IPS-NIHi11 (cell line): ENCODE measurements at places on chromosomes 11 and 22.

DNA sequence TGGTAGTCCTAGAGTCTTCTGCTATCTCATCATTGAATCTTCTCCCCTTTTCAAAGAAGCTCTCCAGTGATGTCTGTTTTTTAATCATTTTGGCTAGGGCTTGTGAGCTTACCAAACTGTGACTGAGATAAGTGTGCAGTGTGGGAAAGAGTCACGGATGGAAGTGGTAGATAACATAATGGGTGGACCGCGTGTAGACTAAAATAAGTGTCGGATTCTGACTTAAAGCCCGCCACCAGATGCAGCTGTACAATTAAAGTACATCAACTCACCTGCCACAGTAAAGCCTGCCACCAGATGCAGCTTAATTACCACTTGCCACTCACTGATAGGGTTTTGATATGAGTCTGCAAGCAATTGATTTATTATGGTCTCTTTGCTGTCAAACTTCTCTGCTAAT lies 581.5 kb downstream of the LRRC4C start:
- no peak for DNase-seq

DNA sequence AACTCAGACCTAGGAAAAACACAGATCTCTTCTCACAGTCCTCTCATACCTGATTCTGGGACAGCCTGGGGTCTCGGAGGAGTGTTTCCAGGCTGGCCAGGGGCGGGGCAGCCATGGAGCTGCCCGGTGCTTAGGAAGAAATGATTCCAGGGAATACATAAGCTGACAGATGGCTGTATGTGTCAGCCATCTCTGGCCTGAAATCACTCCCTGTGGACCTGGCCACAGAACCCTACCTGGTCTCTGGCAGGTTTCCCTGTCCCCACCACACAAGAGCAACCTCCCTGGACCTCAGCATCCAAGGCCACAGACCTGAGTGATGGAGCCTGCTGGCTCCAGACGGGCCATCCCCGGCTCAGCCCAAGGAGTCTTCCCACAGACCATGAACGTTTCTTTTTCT lies 10.0 kb downstream of the GGA1 start:
- DNase-seq = no peak

DNA sequence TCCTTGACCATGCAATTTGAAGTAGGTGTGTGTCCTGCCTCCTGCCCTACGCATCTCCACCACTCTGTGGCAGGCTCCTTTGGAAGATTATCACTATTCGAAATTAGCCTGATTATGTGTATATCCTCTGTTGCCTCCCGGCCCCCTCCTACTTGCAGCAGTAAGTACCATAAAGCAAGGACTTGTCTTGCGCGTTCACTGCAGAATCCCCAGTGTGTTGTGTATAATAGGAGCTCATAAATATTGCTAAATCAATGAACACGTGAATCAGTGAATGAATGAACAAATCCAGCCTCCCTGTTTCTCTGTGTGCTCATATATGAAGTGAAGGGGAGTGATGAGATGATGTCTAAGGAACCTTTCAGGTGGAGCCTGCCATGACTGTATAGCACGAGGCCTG lies 210.7 kb downstream of the DBX1 start:
- no peak for DNase-seq

DNA sequence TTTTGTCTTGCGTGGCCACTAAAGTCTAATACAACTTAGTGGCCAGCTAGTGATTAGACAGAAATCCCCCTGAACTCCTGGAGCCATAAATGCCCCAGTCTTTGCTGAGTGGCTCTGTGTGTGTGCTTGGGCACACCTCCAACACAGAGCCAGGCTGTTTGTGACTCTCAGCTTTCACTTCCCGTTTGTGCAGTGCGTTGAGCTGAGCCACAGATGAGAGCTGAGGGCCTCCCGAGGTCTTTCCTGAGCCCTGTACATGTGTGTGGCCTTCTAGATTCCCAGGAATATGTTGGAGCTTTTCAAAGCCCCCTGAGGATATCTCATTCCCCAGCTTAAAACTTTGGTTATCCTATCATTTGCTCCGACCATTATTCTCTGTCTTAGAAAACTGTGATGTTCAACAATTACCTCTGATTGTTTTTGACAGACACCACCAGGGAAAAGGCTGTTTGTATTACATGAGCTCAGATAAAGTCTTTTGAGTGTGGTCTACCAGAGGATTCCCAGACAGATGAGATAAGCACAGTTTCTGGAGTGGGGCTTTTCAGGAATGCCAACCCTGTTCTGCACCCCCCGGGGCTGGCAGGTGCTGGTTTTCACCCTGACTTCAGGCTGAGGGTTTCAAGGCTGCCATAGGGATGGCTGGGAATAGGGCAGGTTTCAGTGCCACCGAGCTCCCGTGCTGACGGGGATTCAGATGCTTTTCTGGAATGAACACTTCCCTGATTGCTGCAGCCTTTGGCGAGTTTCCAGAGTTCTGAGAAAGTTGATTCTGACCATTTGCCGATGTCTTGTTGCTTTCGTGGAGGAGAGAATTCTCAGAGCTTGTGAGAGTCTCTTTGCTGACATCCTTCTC lies 23.8 kb downstream of the IGHMBP2 start:
- DNase-seq = no peak

GRCh38 chr22:50731811-50732624 lies 6.0 kb upstream of the ACR start:
- DNase-seq = peak; percentile 78

- DNase-seq = no peak
Observed at GRCh38 chr11:45395421-45395820, 109.3 kb upstream of the SYT13 start.

DNA sequence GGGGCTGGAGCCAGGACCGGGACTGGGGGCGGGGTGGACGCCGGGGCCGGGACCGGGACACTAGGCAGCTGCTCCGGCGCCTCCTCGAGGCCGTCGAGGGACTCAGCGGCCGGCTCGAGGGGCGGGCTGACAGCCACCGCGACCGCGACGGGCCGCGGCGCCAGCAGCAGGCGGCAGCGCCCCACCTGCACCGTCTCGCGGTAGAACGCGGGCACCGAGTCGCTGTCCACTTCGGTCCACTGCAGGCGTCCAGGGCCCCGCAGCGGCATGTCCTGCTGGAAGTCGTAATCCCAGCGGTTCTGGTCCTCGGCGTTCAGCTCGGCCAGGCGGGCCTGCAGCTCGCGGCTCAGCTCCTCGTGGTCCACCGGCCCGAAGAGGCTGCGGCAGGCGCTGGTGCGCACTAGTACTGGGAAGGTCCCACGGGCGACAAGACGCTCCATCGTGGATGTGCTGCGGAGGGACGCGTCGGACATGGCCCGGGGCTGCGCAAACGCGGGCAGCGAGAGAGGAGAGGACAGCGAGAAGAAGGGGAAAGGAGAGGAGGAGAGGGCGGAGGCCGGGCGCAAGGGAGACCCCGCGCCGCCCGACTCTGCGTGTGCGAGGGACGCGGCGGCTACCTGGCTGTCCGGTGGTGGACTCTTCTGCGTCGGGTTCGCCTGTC lies 428 bp downstream of the CDKN1C start:
- peak; percentile 75 for DNase-seq

GRCh38 chr22:41746567-41747400 lies 47.5 kb downstream of the MEI1 start:
- DNase-seq = peak; percentile 86

DNA sequence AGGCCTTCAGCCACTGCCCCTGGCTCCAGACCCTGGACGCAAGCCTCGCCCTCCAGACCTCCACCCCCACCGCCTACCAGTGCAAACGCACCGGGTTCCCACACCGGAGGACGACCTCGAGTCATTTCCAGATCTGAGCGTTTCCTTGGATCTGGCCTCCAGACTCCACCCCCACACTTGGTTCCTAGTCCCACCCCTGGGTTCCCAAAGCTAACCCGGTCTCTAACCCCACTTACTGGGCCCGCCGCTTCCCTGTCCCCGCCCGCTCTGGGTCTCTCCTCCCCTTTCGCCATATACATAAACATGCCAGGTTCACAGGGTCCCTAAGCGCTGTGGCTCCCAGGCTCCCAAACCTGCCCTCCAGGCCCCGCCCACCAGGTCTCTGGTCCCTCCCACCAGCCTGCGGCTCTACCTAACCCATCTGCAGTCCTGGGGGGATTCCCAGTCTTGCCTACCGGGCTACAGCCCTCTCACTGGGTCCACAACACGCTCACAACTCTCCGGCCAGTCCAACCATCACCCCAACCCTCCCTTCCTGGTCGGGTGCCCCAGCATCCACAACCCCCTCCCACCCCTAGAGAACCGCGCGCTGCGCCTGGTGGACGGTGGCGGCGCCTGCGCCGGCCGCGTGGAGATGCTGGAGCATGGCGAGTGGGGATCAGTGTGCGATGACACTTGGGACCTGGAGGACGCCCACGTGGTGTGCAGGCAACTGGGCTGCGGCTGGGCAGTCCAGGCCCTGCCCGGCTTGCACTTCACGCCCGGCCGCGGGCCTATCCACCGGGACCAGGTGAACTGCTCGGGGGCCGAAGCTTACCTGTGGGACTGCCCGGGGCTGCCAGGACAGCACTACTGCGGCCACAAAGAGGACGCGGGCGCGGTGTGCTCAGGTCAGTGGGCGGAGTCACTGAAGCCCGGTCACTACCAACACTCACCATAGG lies 36.7 kb downstream of the CD6 start:
- peak; percentile 89 for DNase-seq

- DNase-seq = peak; percentile 87
Observed at GRCh38 chr11:355581-356458, 13.5 kb upstream of the B4GALNT4 start.

- DNase-seq = no peak
Observed at GRCh38 chr11:88266919-88267318, 70.6 kb downstream of the CTSC start.

DNA sequence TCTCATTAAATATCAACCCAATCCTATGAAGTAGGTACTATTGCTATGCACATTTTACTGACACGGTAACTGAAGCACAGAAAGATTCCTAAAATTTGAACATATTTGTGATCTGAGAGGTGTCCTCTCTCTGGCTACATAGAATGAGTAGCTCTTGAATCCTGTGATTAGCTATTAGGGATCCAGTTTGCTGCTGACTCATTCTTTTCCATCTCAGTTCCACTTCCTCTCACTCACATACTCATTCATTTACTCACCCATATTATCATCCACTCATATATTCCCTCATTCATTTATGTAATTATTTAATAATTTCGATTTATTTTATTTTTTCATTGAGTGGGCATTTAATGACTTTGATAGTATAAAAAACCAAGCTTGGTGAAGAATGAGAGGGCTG lies 42.7 kb downstream of the OR5B17 start:
- DNase-seq = no peak

GRCh38 chr22:47419239-47419638 lies 656.8 kb downstream of the TBC1D22A start:
- no peak for DNase-seq

GRCh38 chr22:29780748-29781676 lies 13.8 kb downstream of the UQCR10 start:
- DNase-seq = no peak

DNA sequence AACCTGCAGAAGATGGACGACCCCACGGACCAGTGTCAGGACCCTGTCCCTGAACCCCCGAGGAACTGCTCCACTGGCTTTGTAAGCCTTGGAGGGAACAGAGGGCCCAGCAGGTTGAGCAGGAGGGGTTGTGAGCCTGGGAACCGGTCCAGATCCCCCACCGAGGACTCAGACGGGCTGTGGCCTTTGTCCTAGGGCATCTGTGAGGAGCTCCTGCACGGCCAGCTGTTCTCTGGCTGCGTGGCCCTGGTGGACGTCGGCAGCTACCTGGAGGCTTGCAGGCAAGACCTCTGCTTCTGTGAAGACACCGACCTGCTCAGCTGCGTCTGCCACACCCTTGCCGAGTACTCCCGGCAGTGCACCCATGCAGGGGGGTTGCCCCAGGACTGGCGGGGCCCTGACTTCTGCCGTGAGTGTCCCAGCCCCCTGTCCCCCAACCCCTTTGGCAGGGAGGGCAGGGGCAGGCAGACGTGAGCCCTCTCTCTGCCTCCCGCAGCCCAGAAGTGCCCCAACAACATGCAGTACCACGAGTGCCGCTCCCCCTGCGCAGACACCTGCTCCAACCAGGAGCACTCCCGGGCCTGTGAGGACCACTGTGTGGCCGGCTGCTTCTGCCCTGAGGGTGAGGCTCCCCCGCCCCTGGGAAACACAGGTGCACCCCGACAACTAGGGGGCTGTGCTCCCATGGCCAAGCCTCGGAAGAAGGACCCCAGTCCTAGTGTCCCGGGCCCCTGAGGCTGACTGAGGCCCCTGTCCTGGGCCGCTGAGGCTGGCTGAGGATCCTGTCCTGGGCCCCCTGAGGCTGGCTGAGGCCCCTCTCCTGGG lies 6.4 kb downstream of the MUC5AC start:
- peak; percentile 38 for DNase-seq

GRCh38 chr22:28139961-28140360 lies 220.9 kb upstream of the PITPNB start:
- DNase-seq = no peak

DNA sequence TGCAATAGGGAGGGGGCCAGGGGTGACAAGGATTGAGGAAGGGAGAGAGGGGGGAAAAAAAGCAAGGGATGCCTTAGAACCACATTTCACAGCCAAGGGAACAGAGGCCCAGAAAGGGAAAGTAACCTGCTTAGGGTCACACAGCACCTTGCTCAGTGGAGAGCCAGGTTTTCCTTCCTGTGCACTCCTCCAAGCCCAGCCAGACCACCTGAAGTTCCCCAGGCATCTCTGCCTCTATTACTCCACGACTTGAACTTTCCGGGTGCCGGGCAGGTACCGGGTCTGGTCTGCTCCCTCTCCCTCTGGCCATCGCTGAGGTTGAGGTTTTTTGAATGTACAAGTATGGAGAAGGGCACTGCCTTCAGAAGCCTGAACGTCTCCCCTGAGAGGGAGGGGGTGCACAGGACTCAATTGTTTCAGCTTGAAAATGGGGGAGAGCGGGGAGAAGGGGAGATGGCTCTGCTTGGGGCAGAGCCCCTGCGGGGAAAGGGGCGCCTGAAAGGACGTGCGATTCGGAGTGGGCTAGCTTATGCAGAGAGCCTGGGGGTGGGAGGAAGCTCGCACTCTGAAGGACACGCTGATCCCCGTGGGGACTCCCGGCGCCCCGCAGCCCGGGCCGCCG lies 516 bp upstream of the SERPINH1 start:
- no peak for DNase-seq

GRCh38 chr11:126488591-126489370 lies 133.3 kb downstream of the ST3GAL4 start:
- no peak for DNase-seq

GRCh38 chr11:10197091-10197490 lies 96.9 kb downstream of the SBF2 start:
- DNase-seq = no peak

GRCh38 chr11:88292171-88292843 lies 45.2 kb downstream of the CTSC start:
- DNase-seq = no peak

- DNase-seq = no peak
Observed at GRCh38 chr11:94326947-94327346, 22.6 kb downstream of the IZUMO1R start.

GRCh38 chr11:17992916-17993315 lies 19.9 kb downstream of the SERGEF start:
- no peak for DNase-seq

GRCh38 chr11:569158-569885 lies 6.9 kb upstream of the PHRF1 start:
- no peak for DNase-seq

DNA sequence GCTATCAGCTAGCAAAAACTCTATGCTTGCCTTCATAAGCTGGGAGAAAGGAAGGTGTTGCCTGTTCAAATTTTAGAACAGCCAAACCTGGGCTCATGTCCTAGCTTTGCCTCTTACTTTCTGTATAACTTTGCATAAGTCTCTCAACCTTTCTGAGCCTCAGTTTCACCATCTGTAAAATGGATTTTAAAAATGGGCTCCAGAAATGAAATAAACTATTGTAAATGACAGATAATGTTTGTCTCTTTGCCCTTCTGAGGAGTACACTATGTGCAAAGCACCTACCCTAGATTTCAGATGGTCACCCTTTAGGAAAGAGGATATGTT lies 68.7 kb downstream of the FAM168A start:
- no peak for DNase-seq

GRCh38 chr11:72548463-72548862 lies 114.1 kb upstream of the CLPB start:
- DNase-seq = no peak
